ENCODE measurements at places on chromosomes 16 and 17.

- DNase-seq, result no peak
These were observed 29.1 kb downstream of the ENDOV start for GRCh38 chr17:80443916-80444643.

- DNase-seq, result no peak
These were observed 6.4 kb downstream of the NPRL3 start for GRCh38 chr16:132120-132519.

DNA sequence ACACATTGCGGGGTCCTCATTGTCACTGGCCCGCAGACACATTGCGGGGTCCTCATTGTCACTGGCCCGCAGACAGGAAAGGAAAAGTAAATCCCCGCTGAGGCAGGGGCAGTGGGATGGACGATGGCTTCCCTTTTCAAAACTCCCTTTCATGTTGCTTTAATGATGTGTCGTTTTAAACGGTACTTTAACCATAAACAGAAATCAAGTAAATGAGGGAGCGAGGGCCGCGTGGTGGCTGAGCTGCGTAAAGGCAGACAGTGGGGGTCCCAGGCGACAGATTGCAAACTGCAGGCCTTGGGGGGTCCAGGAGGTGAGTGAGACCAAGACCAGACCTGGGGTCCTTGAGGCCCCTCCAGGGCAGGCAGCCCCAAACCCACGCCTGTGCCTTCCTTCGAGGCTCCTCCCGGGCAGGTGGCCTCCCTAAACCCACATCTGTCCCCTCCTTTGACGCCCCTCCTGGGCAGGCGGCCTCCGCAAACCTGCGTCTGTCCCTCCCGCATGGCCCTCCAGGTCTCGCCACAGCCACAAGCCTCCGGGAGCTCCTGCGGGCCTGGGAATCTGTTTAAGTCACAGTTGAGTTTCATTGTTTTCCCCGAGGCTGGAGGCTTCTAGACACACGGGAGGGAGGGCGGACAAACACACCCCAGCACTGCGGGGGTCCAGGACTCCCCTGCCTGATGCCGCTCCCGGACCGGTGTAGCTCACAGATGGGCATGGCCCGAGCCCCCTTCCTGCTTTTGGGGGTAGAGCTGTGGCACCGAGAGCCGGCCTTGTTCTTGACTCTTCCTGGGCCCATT, 7.3 kb downstream of the PIEZO1 start:
- no peak for DNase-seq

DNA sequence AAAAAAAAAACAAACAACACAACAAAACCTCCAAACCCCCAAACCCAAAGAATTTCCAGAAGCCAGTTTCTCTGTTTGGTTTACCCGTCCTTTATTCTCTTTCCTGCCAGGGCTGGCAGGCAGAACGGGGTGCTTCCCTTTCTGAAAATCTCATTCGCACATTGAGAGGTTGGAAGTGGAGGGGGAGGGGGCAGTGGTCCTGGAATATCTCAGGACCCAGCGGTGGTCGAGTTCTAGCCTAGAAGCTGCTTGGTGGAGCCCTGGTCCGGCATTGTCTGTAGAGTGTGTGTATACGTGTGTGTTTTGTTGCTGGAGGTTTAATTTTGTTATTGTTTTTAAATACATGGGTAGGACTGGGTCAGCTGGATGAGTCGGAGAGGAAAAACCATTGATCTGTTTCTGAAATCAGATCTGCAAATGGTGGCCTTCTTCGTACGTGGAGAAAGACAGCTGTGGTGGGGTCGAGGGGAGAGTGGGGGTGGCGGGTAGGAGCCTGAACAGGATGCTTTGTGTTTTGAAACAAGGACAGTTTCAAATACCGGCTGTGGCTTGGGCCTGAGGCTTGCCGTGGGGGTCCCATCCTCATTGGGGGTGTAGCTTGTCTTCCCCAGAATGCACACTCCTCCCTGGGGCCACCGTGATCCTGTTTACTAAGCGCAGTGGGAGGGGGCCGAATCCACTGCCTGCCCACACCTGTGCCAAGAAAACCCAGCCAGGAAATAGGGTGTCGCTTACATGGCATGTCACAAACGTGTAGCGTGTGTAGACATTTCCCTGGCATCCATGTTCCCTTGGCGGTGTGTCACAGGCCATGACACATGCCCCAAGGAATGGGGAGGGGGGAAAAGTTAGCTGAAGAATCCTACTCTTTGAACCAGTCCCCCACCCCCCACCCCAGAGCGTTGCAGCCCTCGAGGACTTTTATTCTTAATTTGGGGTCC, 1.6 kb downstream of the CMIP start:
- no peak for DNase-seq

- no peak for DNase-seq
These were observed 45.8 kb downstream of the TEX2 start for GRCh38 chr17:64217249-64217691.

DNA sequence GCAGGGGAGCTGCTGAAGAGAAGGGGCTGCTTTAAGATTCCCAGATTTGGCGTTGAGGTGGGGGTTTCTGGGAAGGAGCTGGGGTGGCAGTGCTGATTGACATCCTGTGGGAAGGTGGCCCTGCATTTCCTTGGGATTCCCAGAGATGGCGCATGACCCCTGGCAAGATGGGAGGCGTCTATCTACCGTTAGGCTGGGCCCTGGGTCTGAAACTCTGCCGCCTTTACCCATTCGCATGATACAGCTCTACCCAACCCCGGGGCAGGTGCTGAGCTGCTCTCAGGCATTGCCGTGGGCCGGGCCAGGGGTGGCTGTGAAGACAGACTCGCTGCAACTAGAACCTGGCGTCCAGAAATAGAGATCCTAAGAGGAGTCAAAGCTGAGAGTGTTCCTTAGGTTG, 9.9 kb upstream of the MVD start:
- peak; percentile 80 for DNase-seq

- DNase-seq, result no peak
These were observed 38.3 kb downstream of the HLF start for GRCh38 chr17:55303008-55303493.

GRCh38 chr17:81049372-81049911, 14.5 kb downstream of the BAIAP2 start:
- DNase-seq, result no peak

DNA sequence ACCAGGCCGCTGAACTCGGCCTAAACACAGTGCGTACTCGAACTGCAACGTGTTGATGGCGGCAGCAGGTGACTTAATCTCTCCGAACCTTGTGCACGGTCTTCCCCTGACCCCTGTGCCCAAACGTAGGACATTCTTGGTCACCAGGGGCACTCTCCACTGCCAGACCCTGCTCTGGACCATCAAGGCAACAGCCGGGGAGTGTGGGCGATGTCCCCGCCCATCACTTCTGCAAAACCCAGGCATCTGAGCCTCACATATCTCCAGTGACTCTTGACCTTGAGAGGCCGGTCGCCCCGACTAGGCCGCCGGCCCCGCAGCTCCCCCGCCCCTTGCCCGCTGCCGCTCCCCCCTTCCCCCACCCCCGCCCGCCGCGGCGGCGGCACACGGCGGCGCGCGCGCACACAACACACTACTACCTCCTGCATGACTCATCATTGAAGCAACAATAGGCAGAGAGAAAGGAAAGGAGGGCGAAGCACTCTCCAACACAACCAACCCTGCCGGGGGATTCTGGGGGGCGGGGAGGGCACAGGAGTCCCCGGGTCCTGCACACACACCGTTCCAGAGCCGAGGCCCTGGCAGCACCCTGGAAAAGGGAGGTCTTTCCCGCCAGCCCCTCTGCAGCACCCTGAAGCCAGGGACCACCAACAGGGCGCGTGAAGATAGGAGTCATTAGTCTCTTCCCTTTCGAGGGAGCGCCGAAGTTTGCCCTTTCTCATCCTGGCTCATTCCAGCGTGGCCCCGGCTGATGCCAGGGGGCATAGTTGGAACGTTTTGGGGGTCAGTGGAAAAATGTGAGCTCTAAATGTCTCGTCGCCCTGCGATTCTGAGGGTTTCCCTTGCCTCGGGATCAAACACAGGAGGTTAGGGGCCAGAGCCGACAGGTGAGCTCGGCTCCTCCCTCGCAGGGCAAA, 1.9 kb downstream of the MNT start:
- DNase-seq, result peak; percentile 32

GRCh38 chr17:39926135-39926587, 1.2 kb downstream of the ORMDL3 start:
- DNase-seq, result no peak

DNA sequence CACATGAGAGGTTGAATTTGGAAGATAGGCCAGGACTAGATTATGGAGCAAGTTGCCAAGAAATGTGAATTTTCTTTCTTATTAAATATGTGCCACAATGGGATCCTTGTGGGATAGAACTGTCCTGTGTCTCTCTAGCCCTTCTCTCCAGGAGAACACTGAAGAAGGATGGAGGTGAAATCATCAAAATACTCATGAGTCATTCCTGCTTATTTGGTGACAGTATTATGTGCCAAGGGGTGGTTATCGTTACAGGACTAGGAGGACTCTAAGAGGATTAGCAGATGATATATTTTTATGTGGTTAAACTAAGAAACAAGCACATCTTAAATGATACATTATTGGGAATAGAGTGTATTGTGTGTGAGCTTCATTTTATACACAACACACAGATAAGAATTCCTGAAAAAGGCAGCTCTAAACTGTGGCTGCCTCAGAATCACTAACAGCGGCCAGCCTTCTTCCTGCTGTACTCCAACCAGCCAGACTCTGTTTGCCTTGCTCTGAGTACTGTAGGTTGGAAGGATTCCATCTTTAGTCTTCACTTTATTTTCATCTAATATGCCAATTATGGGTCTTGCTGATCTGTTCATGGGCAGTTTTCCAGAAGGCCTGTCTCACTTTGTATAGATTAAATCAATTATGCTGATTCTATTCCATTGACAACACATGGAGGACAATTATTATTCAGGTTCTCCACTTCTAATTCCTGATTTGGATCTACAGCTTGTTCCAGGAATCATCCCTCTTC, 325.8 kb downstream of the ABCC12 start:
- no peak for DNase-seq

DNA sequence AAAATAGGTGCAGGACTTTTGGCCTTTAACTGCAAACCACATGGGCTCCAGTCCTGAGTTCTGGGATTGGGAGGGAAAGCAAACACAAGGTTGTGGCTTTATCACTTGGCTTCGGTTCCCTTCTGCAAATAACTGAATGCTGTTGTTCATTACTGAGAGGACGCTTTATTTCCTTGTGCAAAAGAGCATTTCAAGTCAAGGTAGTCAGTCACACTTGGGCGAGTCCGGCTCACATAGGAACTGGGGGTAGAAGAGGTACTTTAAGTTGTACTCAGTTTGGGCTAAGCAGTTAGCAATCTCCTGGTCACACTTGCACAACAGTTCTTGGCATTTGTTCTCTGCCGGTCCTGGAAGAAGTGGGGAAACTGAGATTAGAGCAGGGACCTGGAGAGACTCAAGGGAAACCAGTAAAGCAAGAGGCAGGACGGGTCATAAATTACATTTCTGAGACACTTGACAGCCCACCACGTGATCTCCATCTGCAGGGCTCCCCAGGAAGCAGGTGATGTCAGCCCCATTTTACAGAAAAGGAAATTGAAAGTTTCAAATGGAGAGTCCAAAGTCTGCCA, 21.6 kb downstream of the PLA2G10 start:
- DNase-seq, result no peak

DNA sequence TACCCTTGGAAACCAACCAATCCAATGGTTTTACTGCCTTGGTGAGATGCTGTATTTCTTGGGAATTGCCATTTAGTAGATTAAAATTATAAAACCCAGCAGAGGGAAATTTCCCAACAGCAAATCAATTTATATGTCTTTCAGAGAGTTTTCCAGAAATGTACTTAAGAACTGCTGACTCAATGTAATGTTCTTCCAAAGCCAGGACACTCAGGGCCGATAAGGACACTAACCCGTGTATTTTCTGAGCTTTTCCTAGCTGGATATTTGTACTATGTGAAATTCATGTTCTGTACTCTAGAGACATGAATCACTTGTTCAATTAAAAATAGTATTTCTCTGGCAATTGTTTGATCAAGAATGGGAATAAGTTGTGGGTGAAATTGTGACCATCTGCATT, 121.4 kb downstream of the KCNJ2 start:
- no peak for DNase-seq

- no peak for DNase-seq
These were observed 5.2 kb downstream of the P4HB start for GRCh38 chr17:81854974-81855774.

- no peak for DNase-seq
These were observed 17.8 kb upstream of the MPHOSPH6 start for GRCh38 chr16:82187829-82188228.

- no peak for DNase-seq
These were observed 5.0 kb upstream of the CCDC57 start for GRCh38 chr17:82217530-82218204.

GRCh38 chr16:3945751-3946603, 65.5 kb upstream of the CREBBP start:
- no peak for DNase-seq

- DNase-seq, result no peak
These were observed 90.2 kb upstream of the ERCC4 start for GRCh38 chr16:13829697-13830299.
